ENCODE measurements at places on chromosomes 11 and 22.
A peak's percentile ranks its signal among the peaks of the same experiment; 100 is the strongest.

GRCh38 chr22:22554587-22555284 lies 4.3 kb downstream of the PRAME start:
- DNase-seq: no peak

- DNase-seq: peak; percentile 75
These were observed 768 bp upstream of the CDKN1C start for GRCh38 chr11:2886191-2886894.

GRCh38 chr22:49946612-49947295 lies 13.8 kb upstream of the PIM3 start:
- peak; percentile 45 for DNase-seq

DNA sequence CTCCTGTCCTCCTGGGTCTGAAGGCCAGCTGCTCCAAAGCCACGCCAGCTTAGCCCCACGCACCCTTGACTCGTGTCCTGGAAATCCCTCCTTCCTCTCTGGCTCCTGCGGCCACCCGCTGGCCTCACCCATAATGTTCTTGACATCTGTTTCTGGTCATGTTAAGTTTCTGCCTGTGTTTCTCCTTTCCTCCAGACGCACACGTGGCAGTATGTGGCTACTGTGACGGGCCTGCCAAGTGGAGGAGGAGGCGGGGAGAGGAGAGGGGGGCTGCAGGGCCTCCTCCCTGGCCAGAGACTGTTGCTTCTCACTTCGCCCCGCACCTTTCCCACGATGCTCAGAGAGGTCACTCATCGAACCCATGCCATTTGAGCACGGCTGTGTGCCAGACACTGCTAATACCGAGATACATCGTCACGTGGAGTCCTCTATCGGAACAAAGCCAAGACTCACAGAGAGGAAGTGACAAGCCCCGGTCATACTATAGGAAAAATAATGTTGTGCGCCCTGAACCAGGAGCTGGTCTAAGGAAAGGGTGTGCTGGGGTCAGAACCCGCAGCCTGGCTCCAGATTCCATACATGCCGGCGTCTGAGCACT lies 11.5 kb downstream of the C1QTNF6 start:
- DNase-seq: peak; percentile 69

GRCh38 chr11:2015025-2015424 lies 17.4 kb upstream of the H19 start:
- no peak for DNase-seq

DNA sequence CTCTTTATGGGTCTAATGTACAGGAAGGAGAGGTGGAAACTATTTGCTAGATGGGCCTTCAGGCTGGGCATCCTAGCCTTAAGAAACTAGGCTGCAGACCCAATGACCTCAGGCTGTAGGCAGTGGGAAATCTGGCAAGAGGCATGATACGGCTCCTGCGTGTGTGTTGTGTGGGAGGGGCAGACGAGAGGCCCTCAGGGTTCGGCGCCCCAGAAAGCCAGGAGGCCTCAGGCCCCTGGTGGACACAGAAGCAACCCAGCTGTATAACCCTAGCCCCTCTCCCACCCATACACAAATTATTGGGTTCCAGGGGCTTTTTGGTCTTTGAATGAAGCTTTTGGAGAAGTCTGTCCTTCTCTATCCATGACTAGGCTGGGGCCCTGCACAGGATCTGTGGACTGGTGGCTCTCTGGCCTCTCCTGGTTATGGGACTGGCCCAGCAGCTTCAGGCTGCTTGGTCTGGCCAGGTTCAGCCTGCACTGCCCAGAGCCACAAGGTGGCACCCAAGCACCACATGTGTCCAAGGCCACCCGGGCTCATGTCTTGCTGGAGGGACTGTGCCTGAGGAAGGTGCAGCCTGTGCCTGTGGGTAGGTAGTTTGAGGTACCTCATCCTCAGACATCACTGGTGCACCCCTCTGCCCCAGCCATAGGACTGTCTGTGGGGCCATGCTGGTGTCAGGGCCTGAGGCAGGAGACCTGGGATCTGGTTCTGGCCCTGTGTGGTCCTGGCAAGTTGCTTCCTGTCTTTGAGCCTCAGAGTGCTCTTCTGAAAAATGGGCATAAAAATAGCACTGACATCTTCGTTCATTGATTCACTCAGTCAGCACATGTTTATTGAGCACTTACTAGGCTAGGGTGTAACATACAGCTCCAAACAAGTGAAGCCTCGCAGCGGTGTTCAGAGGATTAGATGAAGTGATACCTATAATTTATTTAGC lies 87.5 kb downstream of the RRM1 start:
- peak; percentile 50 for DNase-seq

GRCh38 chr11:16857186-16857585 lies 118.7 kb downstream of the C11orf58 start:
- DNase-seq: no peak

- no peak for DNase-seq
These were observed 635.5 kb upstream of the CCDC90B start for GRCh38 chr11:83921447-83922192.

DNA sequence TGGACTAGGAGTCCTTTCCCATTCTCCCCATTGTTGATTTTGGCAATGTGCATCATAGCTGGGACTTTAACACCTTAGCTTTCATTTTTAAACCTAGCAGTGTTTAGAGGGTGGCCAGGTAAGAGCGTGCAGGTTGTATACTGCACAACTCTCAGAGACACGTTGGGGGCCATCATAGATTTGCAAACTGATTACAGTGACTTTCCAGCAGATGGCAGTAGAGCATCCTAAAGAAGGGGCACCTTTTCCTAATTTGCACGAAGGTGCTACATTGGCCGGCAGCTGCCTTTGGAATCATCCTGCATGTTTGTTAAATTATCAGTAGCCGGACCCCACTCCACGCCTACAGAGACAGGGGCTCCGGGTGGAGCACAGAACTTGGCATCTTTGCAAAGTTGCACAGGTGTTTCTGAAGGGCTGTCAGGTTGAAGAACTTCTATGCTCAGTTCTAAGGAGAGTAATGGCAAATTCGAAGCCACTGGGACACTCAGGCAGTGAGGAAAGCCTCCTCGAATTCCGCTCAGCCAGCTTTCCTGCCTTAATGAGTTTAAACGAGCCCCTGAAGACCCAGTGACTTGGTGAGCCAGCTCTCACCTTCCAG lies 7.7 kb downstream of the LHFPL7 start:
- DNase-seq: no peak

DNA sequence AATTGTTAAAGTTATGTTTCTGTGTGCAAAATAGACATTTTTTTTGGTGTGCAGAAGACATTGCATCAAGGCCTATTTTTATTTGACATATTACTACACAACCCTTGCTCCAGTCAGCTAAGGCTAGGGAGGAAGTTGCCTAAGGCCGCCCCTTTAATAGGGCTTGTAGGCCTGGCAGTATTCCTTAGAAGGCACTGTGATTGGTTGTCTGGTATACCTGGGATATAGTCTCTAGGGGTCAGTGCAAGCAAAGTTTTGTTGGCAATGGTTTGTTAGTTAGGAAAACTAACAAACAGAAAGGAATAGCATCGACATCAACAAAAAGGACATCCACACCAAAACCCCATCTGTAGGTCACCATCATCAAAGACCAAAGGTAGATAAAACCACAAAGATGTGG lies 16.9 kb downstream of the CCDC15 start:
- DNase-seq: no peak

GRCh38 chr11:11332141-11332710 lies 20.8 kb downstream of the CSNK2A3 start:
- no peak for DNase-seq

DNA sequence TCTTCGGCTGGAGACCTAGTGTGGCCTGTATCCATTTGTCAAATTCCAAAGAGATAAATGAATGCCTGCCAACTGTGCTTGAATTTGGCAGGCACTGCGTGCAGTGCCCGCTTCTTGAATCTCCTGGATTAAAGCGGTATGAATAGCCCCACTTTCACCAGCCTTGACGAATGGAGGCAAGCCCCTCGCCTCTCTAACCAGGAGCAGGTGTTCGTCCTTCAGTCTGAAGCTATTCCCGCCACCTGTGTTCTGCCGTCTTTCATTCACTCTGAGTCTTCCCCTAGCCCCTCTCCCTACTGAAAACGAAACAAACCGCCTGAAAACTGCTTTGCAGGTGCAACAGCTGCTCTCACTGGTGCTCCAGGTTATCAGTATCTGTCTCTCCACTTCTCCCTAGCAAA lies 11.2 kb downstream of the NLRP14 start:
- DNase-seq: no peak

- no peak for DNase-seq
These were observed 98.9 kb downstream of the ARHGAP20 start for GRCh38 chr11:110613197-110613918.

GRCh38 chr11:103279821-103280220 lies 170.6 kb downstream of the DYNC2H1 start:
- no peak for DNase-seq

DNA sequence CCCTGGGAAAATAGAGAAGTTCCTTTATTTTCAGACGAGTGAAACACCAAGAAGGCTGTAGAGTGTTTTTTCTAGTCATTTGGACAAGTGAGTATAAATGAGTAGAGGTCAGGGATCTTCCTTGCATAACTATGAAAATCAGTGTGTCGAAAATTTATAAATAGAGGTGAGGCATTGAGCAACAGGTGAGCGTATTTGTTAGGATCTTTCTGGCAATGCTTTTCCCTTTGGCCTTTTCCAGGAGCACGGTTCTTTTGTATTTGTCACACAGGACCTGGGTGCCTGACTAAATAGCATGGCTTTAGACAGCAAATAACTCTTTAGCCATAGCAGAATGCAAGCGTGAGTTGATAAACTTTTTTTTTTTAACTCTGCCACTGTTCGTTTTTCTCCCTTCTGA lies 19.6 kb upstream of the ARHGAP42 start:
- DNase-seq: no peak

DNA sequence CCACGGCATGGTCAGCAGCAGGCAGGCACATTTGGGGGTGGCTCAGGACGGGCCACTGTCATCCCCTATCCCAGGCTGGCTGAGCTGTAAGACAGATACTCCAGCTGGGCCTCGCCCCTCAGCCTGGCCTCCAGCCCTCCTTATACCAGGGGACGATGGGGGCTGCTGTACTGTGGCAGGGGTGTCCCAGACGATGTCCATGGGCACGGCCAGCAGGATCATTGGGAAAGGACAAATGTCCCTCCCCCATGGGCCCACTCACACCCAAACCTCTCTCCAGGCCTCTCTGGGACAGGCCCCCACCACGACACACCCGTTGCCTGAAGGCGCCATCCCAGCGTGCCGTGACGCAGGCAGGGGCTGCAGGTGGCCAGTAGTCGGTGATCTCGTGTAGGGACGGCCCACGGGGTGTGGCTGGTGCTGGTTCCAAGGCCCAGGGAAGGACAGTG lies 1.5 kb upstream of the IL17REL start:
- no peak for DNase-seq

GRCh38 chr11:84164728-84165127 lies 878.6 kb upstream of the CCDC90B start:
- no peak for DNase-seq

DNA sequence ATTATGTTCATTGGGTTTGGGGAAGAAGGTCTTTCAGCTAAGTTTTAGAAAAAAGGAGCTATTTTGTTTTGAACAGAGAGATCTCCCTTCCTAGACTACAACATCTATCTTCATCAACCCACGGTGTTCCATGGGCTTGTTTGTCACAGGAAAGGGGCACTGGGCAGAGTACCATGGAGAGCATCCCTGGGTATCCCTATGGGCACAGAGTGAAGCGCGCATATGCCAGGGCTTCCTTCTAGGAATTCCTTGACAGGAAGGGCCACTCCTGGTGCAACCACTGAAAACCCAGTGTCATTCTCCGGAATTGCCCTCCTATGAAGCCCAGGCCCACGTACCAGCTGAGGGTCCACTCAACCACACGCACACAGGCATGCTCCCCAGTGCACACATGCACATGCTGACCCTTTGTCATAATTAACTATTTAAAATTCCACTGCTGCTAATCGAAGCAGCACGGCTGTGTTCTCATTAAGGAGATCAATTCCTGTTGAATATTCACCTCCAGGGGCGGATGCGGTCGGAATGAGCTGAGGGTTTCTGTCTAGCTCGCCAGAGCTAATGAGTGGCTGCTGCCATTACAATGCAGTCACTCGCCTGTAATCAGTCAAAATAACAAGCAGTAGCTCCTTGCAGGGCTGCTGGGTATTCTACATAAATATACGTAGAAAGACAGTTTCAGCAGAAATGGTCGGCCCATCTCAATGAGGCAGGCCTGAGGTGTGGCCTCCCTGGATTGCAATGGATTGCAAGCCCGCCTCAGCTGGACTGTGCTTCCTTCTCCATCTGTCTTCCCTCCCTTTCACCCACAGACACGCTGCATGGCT lies 512.5 kb downstream of the OPCML start:
- no peak for DNase-seq

GRCh38 chr11:107675902-107676301 lies 36.0 kb downstream of the SLN start:
- DNase-seq: no peak

DNA sequence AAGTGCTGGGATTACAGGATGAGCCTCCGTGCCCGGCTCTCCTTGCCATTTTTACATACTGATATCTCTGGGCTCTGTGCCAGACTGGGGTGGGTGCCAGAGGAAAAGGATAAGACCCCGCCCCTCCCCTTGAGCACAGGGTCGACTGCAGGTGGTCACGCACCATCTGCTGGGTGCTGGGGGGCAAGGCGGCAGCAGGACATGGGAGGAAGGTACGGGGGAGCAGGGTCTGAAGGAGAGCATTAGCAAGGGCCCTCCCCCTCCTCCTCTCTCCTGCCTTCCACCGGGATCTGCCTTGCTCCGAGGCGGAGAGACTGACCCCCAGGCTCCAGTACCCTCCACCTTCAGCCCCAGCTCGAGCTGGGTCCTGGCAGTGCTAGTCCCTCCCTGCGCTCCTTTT lies 9.7 kb upstream of the PGA3 start:
- no peak for DNase-seq

GRCh38 chr22:43342347-43343261 lies 568 bp downstream of the SCUBE1 start:
- peak; percentile 87 for DNase-seq

DNA sequence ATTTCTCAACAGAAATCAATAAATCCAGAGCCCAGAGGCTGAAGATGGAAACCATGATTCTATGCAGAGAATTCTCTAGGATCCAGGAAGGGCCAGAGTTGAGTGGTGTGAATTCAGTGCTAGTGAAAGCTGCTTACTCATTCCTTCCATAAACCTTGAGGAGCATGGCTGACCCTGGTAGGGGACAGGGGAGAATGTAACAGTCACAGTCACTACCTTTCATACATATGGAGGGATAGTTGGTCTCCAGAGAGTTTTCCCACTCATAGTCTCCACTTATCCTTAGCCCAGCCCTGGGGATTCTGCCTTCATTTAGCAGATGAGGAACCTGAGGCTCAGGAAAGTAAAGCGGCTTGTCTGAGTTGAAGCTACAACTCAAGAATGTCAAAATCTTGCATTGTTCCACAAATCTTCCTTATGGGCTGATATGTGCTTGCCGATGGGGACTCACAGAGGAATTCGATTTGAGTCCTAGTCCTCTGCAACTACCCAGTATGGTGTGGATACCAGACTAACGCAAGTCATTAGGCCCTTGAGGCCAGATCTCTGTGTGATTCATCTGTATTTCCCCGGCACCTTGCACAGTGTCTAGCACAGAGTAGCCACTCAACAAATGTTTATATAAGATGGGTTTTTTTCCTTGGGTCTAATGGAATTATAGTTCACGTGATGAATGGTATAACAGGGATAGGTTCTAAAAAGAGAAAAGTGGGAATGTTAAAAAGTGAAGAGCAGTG lies 3.7 kb upstream of the ANAPC15 start:
- DNase-seq: no peak

GRCh38 chr11:64239662-64240434 lies 1.0 kb upstream of the FKBP2 start:
- DNase-seq: peak; percentile 55

- DNase-seq: peak; percentile 81
These were observed 87.2 kb downstream of the WNT7B start for GRCh38 chr22:45889539-45890350.
